ENCODE measurements at places on chromosomes 16 and 17.

GRCh38 chr17:48997103-48997826 is at the start of gene IGF2BP1:
Gene IGF2BP1 (plus strand): TSS chr17:48997385. CDS start chr17:48997746, 361 bp downstream.
- no peak for DNase-seq

GRCh38 chr16:72645538-72645937 is 402.4 kb downstream of the ZFHX3 start:
- DNase-seq, result no peak

- no peak for DNase-seq
These were observed 1.7 kb downstream of the HSPB9 start for GRCh38 chr17:42124256-42124655.

DNA sequence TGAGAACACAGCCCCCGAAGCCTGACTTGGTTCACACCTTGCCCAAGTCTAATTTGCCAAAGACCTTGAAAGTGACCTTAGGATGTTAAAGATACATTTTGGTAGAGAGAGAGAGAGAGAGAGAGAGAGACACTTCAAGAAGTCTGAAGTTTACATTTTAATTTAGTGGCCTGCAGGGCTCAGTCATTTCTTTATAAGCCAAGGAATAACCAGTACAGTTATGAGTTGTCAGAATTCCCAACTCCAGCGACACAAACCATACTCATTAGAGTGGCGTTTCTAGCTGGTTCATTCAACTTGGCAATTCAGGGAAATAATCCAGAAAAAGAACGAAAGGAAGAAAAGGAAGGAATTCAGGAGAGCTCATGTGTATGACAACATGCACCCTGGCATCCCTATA is 204.1 kb downstream of the CCDC182 start:
- no peak for DNase-seq

GRCh38 chr17:34998205-34998604 is 17.9 kb downstream of the LIG3 start:
- no peak for DNase-seq

Measured in NCI-H1417 treated with DMSO at 0.1 percent for 48 hours (cell line).